ENCODE measurements at places on chromosomes 11 and 22.

DNA sequence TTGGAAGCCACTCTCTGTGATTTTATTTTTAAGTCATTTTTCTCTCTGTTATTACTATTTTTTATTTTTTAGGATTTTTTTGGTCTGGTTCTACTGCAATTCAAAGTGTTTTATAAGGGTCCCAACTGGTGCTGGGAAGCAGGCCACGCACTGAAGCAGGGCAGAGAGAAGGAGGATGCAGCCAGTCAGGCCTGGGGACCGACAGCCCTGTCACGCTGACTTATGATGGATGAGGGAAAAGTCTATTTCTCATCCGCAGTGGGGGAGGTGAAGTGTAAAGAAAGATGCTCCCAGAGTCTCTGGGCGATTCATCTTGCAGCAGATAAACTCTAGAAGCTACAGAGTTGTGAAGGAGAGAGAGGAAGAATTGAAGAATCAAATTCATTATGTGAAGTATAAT lies 191.6 kb downstream of the NTM start:
- DNase-seq, result no peak

- no peak for DNase-seq
Observed at GRCh38 chr11:121767433-121767832, 314.7 kb upstream of the SORL1-AS1 start.

- no peak for DNase-seq
Observed at GRCh38 chr22:29756341-29756740, 10.5 kb downstream of the ZMAT5 start.

DNA sequence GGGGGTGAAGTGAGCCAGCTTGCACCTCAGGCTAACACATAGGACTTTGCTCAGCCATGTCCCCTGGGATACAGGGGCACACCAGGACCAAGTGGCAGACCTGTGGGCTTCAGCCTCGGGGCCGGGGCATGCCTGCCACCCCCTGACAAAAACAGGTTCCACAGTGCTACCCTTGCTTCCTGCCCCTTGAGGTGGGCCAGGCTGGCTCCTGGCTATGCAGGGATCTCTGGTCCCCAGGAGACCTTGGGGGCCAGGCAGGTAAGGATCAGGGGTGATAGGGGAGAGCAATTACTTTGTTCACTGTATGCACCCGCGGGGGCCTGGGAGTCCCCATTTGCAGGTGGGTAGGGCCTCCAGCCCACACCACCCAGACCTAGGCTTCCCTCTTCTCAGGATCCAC lies 2.4 kb upstream of the MYO7A start:
- DNase-seq, result no peak

DNA sequence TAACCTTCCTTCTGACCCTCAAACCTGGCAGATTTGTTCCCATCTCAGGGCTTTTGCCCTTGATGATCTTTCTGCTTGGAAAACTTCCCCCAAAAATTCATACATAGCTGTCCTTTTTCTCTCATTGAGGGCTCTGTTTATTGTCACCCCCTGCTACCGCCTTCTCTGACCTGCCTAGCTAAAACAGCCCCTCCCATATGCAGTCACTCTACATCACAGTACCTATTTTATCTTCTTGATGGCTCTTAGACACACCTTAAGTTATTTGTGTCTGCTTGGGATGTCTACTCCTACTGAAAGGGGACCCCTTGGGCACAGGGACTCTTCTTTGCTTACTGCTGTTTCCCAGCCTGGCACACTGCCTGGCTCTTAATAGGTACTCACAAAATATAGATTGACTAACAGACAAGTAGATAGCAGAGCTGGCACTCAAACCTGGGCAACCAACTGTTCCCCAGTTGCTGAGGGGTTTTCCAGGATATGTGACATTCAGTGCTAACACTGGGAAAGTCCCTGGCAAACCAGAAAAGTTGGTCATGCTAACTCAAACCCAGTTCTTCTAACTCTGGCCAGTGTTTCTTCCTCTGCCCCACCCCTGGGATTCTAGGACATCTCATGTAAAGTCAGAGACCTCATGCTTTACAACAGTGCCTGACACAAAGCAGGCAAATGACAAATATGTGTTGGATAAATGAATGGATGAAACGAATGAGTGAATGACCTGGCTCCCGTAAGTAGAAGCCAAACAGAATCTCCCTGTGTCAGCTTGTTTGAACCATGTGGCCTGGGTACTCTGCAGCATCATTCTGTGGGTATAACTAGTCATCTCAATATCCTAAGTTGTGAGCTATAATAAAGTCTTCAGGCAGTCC lies 19.8 kb upstream of the FJX1 start:
- no peak for DNase-seq

GRCh38 chr11:126790550-126791081 lies 210.0 kb downstream of the KIRREL3 start:
- DNase-seq, result no peak

DNA sequence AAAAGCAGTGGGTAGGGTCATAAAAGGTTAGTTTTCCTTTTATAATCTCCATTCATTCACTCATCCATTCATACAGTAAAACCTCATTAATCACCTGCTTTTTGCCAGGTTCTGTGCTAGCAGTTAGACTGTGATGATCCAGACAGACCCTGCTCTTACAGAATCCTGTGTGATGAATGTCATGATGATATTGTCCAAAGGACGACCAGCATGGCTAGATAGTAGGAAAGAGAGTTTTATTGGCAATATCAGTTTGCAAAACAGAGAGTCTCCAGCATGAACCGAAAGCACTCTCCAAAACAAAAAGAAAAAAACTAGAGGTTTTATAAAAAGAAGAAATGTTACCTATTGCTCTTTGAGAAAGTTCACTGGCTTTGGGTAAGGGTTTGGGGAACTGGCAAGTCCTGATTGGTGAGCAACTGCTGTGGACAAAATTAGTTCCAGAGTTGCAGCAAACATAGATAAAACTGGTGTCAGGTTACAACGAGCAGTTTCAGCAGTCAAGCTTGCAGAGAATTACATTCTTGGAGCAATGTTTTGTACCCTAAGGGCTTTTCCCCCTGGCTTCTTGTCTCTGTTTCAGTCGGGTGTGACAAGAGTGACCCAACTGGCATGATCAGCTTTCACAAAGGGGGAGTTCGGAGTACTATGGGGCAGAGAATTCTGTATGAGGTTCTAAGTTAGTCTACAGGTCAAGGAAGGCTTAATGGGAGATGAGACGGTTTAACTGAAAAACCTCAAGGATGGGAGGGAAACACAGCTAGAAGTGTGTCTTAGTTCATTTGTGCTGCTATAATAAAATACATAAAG lies 58.3 kb downstream of the HSD17B12 start:
- DNase-seq, result no peak

- no peak for DNase-seq
Observed at GRCh38 chr11:8814923-8815240, 96.1 kb upstream of the AKIP1 start.

DNA sequence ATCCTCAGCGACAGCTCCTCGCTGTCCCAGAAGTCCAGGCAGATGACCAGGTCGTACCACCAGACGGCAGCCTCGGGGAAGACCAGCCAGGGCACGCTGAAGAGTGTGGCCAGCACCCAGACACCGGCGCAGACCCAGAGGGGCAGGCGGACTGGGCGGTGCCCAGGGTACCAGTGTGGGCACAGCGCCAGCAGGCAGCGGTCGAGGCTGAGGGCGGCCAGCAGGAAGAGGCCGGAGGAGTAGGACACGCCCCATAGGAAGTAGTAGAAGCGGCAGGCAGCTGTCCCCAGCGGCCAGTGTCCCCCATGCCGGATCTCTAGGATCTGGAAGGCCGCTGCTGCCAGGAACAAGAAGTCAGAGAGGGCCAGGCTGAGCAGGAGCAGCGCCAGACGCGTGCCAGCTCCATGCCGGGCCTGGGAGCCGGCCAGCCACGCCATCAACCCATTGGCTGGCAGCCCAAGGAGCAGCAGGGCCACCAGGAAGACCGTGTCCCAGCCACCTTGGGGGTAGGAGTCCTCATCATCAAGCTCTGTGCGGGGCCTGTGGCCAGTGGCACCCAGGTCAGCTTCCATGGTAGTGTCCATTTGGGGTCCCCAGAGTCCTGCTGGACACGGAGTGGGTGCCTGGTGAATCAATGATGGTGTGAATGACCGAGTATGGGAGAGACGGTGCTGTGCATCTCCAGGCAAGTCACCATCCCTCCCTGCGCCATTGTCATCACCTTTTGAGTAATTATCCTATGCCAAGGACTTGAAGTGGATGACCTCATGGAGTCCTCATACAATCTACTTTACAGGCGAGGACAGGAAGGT lies at the start of gene GPR152:
GPR152 (minus strand) TSS at position 589 of the 812 bp plus-strand sequence; CDS start at position 584, 5 bp downstream.
- DNase-seq, result no peak

- no peak for DNase-seq
Observed at GRCh38 chr11:70332567-70332966, 62.1 kb downstream of the PPFIA1 start.

DNA sequence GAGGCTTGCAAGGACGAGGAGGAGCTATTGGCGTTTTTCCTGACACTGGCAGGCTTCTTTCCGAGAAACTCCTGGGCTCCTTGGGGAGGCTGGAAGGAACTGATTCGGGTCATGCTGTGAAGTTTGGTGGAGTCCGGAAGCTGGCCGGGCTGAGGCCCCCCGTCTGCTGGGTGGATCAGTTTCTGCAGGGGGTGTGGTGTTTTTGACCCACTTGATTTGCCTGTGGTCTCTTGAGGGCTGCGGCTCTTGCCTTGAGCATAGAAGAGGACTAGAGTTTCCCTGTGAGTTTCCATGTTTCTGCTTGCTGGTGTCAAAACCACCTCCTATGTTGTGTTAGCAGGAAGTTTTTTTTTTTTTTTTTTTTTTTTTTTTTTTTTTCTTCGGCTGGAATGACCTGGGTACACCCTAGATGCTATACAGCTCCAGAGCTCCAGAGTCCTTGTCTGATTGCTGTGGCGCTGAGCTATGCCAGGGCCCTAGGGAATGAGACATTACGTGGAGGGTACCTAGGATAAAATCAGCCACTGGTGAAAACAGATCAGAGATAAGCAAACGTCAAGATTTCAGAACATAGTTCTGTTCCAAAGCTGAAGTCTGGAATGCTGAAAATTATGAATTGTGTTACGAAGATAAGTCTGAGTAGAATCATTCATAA lies 728 bp downstream of the TBC1D22A start:
- no peak for DNase-seq

GRCh38 chr22:39351689-39352214 lies 2.0 kb downstream of the SYNGR1 start:
- no peak for DNase-seq

DNA sequence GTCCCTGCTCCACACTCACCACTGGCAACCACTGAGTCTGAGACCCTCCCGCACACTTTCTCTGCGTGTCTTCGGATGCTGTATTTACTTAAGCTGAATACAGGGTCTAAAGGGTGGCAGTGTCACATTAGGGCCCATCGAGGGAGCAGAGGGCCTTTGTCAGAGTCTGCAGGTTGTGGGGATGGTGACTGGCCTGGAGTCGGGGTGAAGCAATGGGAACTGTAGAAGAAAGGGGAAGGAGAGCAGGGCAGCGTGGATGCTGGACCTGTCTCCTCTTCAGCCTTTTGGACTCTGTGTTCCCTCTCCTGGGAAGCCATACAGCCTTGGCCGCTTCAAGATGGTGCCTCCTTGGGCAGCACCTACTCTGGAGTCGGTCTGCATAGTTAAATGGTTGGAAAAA lies 61.1 kb downstream of the ZBTB16 start:
- no peak for DNase-seq

- DNase-seq, result no peak
Observed at GRCh38 chr11:25838918-25839625, 492.9 kb upstream of the ANO3 start.

DNA sequence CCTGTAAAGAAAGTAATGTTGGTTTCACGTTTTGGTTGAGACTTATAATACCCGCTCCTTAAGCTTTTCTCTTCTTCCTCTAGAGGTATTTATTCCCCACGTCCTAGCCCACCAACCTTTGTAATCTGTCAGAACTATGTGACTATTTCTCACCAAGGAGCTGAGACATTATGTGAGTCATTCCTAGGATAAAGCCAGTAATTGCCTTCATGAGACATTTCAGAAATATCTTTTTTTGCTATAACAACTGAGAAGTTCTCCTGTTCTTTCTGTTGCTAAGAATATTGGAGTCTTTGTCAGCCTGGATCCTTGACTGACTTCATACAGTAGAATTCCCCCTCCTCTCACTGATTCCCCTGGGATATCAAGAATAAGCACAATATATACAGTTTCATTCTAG lies 1497.0 kb upstream of the TENM4 start:
- DNase-seq, result no peak

DNA sequence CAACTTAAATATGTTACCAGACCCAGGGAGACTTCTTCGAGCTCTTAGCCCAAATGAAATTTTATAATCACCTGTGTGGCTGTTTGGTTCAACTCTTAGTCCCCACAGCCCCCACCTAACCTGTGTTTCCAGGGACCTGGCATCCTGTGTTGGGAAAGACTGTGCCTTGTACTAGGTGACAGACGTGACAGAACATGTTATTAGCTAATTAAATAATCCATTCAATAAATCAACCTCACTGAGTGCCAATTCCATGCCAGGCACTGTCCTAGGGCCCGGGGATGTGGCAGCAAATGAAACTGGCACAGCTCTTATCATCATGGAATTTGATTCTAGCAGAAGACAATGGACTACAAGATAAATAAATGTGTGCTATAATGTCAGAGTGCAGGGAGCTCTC lies 431.9 kb downstream of the MIAT start:
- DNase-seq, result no peak

DNA sequence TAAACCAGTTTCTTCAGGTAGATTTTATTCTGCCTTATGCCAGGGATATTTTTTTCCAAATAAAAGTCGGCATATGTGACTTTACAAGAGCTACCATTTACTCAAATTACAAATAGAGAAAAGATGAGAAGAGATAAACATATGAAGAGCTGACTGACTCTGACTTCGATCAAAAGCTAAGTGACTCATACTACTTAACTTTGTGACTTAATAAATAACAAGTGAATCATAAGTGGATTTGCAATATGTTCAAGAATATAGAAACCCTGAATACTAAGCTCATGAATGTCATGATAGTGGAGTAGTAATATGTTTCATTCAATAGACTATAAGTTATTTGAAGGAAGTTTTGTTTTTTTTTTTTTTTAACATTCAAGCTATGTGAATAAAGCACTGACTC lies 130.5 kb upstream of the ANO3 start:
- no peak for DNase-seq

- peak; percentile 25 for DNase-seq
Observed at GRCh38 chr11:102495161-102496042, 35.1 kb downstream of the MMP7 start.

DNA sequence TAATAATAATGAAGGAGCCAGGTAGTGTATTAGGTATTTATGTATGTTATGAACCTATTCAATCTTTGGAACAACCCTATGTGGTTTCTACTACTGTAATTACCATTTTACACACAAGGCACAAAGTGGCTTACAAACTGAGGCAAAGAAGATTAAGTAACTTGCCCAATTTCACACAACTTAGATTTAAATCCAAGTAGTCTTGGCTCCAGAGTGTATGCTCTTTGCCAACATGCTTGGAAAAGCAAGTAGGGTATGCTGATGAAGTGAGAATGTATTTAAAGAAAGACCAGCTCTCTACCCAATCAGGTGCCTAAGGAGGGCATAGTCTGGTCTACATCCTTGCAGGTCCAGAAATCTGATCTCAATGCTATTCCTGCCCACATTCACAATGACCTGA lies 463.2 kb downstream of the METTL15 start:
- DNase-seq, result no peak

DNA sequence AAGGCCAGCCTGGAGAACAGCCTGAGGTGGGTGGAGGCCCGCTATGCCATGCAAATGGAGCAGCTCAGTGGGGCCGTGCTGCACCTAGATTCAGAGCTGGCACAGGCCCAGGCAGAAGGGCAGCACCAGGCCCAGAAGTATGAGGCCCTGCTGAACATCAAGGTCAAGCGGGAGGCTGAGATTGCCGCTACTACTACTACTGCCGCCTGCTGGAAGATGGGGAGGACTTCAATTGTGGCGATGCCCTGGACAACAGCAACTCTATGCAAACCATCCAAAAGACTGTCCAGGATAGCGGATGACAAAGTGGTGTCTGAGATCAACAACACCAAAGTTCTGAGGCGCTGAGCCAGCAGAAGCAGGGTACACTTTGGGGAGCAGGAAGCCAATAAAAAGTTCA lies 3.1 kb upstream of the TMEM218 start:
- no peak for DNase-seq
